ENCODE measurements at places on chromosomes 6 and 20. TPM values are rescaled to one million over a fixed set of nuclear protein-coding genes. Genes with fewer than 3 reads are reported as not detected.

Gene PARD6B
- 12.4 TPM for total RNA-seq

Gene SLC25A27
- 0.23 TPM for total RNA-seq

- H3K27me3 ChIP-seq: no peaks in the 10 kb centered on the region
- no peaks in the 10 kb centered on the region for H3K4me1 ChIP-seq
- no peak overlapping the region for H3K4me3 ChIP-seq
- no peak for DNase-seq
- no peak overlapping the region for H3K27ac ChIP-seq
These were observed 18.7 kb downstream of the KCNQ5 start for GRCh38 chr6:72640615-72640930.

GRCh38 chr20:32497589-32498224, 87.4 kb downstream of the NOL4L start:
- peaks cover 3% of the 10 kb centered on the region for H3K36me3 ChIP-seq
- no peak overlapping the region for H3K27ac ChIP-seq
- no peak overlapping the region for H3K4me3 ChIP-seq
- peaks cover 16% of the 10 kb centered on the region for H3K4me1 ChIP-seq

DNA sequence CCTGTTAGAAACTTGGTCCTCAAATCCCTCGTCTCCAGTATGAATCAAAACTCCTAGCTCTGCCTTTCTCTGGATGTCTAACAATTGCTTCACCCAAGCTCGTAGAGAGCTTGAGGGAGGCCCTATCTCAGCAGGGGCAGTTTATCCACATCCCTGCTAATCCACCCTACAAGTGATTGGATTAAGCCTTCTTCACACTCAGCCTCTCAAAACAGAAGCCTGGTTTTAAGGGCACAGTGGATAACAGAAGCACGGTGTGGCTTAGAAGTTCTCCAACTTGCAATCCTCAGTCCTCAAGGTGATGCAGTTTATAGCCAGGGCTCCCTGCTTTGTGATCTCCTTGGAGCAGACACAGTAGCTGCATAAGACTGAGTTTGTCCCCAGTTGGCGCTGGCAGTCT, 383.9 kb downstream of the KIF16B start:
- no peaks in the 10 kb centered on the region for H3K27me3 ChIP-seq
- no peak for DNase-seq
- no peaks in the 10 kb centered on the region for H3K4me1 ChIP-seq
- no peaks in the 10 kb centered on the region for H3K36me3 ChIP-seq
